Naive thymus-derived CD4-positive, alpha-beta T cell (primary cell): ENCODE measurements at places on chromosomes 3 and 15. TPM values are rescaled to one million over a fixed set of nuclear protein-coding genes. Genes with fewer than 3 reads are reported as not detected.

GOLGA8J gene
- total RNA-seq, result 0.38 TPM

GCSAM gene
- 14.1 TPM for total RNA-seq

GUCA1C gene
- not detected for total RNA-seq

LEKR1 gene
- total RNA-seq, result 2.5 TPM

ISL2 gene
- total RNA-seq, result 0.51 and 0.71 TPM in 2 replicates

LRRK1 gene
- total RNA-seq, result 0.56 and 1.0 TPM in 2 replicates

CLDN1 gene
- not detected for total RNA-seq

ARID3B gene
- 45.4 TPM for total RNA-seq

ATP2B2 gene
- total RNA-seq, result not detected

MUC4 gene
- total RNA-seq, result not detected

IGSF11 gene
- 0.69 and 0.85 TPM in 2 replicates for total RNA-seq

SH2D7 gene
- not detected for total RNA-seq

LRRC2 gene
- total RNA-seq, result 0.05 and 0.10 TPM in 2 replicates

IL17RC gene
- 0.74 and 1.4 TPM in 2 replicates for total RNA-seq

OXNAD1 gene
- 171 TPM for total RNA-seq

LAMB2 gene
- not detected in 2 replicates for total RNA-seq

GRK7 gene
- 0.15 TPM for total RNA-seq

MUC20 gene
- 13.2 TPM for total RNA-seq

TNFSF10 gene
- 35.3 TPM for total RNA-seq

LRRIQ4 gene
- total RNA-seq, result not detected

USP4 gene
- total RNA-seq, result 100 TPM

IQCB1 gene
- total RNA-seq, result 35.6 TPM

TEX9 gene
- 2.5 TPM for total RNA-seq

FAM227B gene
- 8.2 TPM for total RNA-seq

POLR2H gene
- 56.6 TPM for total RNA-seq

CCDC71 gene
- total RNA-seq, result 39.5 TPM

ZNF502 gene
- 0.64 and 1.1 TPM in 2 replicates for total RNA-seq

CYP19A1 gene
- total RNA-seq, result not detected

ATP8B4 gene
- 5.0 TPM for total RNA-seq

IMPG2 gene
- 0.47 TPM for total RNA-seq

ROPN1 gene
- total RNA-seq, result not detected

PLXNB1 gene
- total RNA-seq, result 3.2 TPM

ATP11B gene
- 114 TPM for total RNA-seq

SAMD7 gene
- not detected for total RNA-seq

CA12 gene
- total RNA-seq, result not detected

ALAS1 gene
- 12.6 TPM for total RNA-seq

SOX14 gene
- not detected for total RNA-seq

NEO1 gene
- total RNA-seq, result 6.9 TPM

KBTBD8 gene
- 14.6 TPM for total RNA-seq

MOBP gene
- total RNA-seq, result not detected

MYZAP gene
- total RNA-seq, result 1.1 TPM
